ENCODE measurements at places on chromosomes 1 and 21.

- no peak for DNase-seq
These were observed 6.6 kb upstream of the DDR2 start for GRCh38 chr1:162625679-162626078.

DNA sequence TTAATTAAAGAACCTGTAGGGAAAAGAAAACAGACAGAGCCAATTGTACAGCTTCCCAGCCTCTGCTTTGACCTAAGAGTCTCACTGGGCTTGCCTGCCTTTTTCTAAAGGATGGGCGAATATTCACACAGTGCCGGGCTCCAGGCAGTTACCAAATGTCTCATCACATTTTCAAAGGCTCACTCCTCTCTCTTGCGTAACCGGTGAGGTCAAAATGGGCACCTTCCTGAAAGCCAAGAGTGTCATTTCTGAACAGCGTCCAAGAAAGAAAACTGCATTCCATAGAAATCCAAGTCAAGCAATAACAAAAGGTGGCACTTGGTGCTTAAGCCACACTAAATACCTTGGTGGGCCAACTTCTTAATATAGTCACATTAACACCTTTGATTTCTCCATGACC, 710 bp upstream of the PALMD start:
- no peak for DNase-seq

- no peak for DNase-seq
These were observed 183.6 kb upstream of the NR5A2 start for GRCh38 chr1:199843861-199844260.

- DNase-seq = no peak
These were observed 119.8 kb downstream of the PLPPR5 start for GRCh38 chr1:98884864-98885263.

DNA sequence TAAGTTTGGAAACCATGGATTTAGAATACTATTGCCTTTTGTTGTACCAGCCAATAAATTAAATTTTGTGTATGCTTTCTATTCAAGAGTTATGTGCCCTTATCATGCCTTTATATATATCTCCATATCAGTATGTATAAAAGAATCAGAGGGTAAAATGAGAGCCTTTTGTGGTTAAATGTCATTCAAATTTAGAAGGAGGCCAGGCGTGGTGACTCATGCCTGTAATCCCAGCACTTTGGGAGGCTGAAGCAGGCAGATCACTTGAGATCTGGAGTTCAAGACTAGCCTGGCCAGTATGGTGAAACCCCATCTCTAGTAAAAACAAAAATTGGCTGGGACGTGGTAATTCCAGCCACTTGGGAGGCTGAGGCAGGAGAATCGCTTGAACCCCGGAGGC, 88.9 kb downstream of the XPR1 start:
- DNase-seq = no peak

DNA sequence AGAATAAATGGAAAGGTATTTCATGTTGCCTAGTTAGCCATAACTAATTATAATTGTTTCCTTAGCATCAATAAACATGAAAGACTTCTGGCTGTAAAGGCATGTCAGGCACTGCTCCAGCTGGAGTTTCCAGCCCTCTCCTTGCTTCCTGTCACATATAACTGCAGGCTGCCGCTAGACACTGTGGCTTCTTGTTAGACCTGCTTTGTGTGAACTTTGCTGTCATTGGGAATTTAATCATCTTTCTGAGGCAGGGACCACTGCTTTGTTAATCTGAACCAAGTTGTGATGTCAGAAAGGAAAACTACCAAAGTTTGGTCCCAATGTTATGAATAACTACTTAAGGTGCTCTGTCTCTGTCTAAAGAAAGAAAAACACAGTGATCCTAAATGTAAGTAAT, 90.3 kb upstream of the DUSP10 start:
- no peak for DNase-seq

GRCh38 chr1:218363141-218363540, 18.0 kb downstream of the TGFB2 start:
- DNase-seq = no peak

GRCh38 chr1:29962831-29963247, 726.5 kb downstream of the PTPRU start:
- DNase-seq = no peak

DNA sequence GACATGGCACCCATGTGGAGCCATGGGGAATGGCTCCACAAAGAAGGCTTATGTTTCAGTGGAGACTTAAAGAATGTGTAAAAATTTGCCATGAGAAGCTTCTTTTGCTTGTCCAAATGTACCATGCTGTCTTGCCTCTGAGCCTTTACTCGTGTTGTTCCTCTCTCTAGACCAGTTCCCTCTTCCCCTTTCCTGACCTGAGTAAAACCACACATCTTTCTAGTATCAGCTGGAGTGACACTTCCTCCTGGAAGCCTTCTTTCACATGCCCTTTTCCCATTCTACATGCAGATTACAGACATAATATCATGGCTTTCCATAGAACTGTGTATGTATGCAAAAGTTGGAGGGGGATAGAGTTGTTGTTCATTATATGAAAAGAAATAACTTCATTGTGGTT, 13.6 kb upstream of the GPX7 start:
- DNase-seq = no peak

- no peak for DNase-seq
These were observed 668 bp downstream of the KIF14 start for GRCh38 chr1:200619894-200620272.

DNA sequence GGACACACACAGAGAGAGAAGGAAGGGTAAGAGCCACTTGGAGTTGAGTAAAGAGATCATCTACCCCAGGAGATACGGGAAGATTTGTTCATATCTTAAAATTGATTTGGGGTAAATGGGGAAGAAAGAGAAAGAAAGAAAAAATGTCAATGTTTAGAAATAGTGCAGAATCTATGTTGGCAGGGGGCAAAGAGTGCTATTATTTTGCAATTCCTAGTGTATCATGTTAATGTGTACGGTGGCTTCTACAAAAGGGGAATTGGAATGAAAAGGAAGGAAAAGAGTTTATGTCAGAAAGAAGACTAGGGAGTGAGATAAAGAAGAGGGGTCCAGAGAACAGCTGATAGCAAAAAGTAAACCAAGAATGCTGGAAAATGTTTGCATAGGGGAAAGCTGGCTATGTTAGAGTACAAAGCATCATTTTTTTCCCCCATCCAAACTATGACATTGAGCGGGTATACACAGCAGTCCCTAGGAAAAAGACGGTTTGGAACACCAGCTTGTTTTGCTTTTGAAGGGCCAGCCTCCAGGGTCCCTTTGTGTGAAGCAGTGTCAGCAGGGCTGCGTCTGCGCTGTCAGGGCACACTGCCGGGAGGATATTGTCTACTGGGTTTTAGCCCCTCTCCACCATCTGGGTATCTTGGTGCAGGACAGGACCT, 10.8 kb downstream of the LRRC8D start:
- DNase-seq = peak; percentile 25

DNA sequence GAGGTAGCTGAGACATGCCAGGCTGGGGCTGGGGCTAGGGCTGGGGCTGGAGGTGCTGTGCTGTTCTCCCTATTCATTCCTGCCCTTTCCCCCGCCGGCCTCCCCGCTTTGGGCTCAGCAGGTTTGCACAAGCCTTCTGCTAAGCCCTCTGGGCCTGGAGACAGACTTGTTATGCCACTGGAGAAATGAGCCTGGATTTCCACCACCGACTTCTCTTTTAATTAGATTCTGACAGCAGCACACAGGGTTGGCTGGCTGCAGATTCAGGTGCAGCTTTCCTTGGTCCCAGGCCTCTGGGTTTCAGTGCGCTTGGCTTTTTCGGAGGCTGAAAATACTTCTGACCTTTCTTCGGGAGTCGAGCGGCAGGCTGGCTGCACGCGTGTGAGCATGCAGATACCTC, 71.5 kb upstream of the ACTL8 start:
- no peak for DNase-seq
